ENCODE measurements at places on chromosomes 7 and 10. TPM values are rescaled to one million over a fixed set of nuclear protein-coding genes. Genes with fewer than 3 reads are reported as not detected.

Gene OR2A5
- total RNA-seq, result not detected

Gene CDK1
- 141 TPM for total RNA-seq

GRCh38 chr7:128919881-128920799 lies 9.6 kb upstream of the KCP start:
- no peak for DNase-seq

- DNase-seq, result no peak
These were observed 18.7 kb downstream of the MPP7 start for GRCh38 chr10:28284126-28284525.

DNA sequence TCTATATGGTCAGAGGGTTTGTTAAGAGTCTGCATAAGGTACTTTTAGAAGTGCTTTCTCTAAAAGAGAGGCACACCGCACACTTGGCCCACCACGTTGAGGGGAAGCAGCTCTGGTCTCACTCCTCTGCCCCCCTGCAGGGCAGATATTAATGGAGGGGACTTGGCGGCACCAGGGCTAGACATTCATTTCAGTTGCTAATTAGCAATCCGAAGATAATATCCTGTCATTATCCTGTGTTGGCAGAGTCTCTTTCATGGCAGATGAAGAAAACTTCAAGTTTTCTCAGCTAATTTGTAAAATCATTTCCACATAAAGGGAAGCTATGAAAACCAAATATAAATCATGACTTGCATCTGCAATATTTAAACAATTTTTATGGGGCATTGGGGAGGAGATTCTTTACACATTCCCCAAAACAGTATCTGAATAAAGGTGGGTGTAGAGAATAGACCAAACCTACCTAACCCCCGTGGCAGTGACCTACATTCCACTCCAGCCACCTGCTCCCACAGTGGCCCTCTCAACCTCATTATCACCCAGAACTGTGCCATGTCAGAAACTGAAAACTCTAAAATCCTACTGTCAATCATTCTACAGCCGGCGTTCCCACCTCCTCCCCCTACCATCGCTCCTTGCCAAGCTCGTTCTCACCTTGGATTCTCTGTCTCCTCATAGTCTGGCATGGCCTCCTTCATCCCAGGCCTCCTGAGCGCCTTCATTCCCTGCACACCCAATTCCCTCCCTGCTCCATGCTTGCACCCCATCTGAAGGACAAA lies 54.1 kb upstream of the STK17A start:
- no peak for DNase-seq

DNA sequence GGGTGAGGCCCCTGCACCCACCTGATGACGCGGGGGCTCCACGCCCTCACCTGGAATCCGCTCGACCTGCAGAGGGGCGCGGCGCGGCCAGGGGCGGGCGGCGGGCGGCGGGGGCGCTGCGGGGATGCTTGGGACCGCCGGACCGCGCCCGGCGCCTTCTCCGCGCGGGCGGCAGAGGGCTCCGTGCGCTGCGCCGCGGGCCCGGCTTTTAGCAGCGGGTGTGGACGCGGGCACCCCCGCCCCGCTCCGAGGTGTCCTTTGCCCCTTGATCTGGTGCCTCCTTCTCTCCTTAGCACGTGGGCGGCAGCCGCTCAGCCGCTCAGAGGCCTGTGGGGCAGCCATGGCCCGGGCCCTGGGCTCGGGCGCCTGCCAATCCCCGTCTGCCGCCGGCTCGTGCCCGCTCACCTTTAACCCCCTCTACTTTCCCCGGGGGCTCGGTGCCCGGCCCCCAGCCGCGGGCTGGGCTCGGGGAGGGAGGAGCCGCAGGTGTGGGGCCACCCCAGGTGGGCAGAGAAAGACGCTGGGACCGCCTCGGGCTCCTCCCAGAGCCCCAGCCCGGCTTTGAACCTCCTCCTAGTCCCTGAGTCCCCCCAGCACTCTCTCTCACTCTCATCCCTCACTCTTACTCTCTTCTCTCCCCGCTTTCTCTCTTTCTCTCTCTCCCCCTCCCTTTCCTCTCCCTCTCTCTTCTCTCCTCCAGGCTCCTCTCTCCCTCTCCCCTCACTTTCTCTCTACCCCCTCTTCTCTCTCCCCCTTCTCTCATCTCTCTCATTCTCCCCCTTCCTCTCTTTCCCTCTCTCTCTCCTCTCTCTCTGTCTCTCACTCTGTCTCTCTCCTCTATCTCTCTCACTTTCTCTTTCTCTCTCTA lies 19.7 kb upstream of the VPS37D start:
- DNase-seq, result no peak

GRCh38 chr7:33667196-33667595 lies 238.1 kb upstream of the BMPER start:
- no peak for DNase-seq

- no peak for DNase-seq
These were observed 36.3 kb downstream of the SCART1 start for GRCh38 chr10:133489816-133490588.

Gene CFAP46
- total RNA-seq, result 1.1 TPM

Gene SUN3
- not detected for total RNA-seq

Gene PTF1A
- total RNA-seq, result not detected

DNA sequence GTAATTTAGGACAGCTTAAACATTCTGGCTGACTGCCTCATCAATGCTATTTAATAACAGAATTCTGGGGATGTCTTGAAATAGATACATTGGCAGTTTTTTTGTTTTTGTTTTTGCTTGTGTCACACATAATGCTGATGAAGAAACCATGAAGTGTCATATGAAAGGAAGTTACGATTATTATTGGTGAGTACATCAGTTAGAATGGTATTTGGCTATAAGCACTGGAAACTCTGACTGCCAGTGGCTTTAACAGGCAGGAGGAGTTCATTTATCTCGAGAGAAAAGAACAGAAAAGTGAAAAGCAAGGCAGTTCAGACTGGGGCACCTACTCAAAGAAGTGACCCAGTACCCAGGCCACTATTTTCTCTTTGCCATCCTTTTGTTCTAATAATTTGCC lies 18.1 kb downstream of the LSM8 start:
- no peak for DNase-seq

Data from epithelial cell of proximal tubule (primary cell).